ENCODE measurements at places on chromosomes 4 and X.

DNA sequence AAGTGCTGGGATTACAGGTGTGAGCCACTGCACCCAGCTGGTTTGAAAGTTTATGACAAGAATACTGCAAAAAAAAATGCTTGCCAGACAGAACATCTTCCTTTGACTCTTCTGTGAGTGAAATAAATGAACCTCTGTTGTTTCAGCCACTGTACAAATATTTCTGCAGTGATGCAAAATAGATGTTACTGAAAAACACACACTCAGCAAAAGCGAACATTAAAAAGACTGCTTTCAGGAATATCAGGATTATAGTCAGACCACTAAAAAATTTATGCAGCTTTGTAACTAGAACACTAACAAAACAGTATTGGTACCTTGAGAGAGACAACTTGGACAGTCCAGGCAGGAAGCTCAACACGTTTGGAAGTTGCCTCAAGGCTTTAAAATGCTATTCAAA lies 16.9 kb upstream of the SEPSECS start:
- no peak for DNase-seq

GRCh38 chr4:152684007-152684406 lies 4.2 kb upstream of the TMEM154 start:
- no peak for DNase-seq

DNA sequence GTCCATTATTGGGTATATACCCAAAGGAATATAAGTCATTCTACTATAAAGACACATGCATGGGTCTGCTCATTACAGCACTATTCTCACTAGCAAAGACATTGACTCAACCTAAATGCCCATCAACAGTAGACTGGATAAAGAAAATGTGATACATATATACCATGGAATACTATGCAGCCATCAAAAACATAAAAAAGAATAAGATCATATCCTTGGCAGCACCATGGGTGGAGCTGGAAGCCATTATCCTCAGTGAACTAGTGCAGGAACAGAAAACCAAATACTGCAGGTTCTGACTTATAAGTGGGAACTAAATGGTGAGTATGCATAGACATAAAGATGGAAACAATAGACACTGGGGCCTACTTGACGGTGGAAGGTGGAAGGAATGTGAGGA lies 2.3 kb upstream of the APOOL start:
- DNase-seq, result no peak

DNA sequence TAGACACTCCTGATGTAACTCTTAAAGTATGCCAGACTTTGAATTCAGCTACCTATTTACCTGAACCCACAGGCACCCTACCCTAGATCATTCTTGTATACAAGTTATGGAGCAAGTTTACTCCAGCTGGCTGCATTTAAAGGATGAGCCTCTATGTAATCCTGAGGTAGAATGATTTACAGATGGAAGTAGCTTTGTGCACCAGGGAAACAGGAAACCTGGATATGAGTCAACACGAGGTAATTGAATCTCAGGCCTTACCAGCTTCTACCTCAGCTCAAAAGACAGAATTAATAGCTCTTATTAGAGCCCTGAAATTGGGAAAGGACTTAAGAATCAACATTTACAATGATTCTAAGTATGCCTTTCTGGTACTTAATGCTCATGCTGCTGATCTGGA lies 119.8 kb downstream of the AGTR2 start:
- no peak for DNase-seq
